ENCODE measurements at places on chromosomes 6 and 20. TPM values are rescaled to one million over a fixed set of nuclear protein-coding genes. Genes with fewer than 3 reads are reported as not detected.

DNA sequence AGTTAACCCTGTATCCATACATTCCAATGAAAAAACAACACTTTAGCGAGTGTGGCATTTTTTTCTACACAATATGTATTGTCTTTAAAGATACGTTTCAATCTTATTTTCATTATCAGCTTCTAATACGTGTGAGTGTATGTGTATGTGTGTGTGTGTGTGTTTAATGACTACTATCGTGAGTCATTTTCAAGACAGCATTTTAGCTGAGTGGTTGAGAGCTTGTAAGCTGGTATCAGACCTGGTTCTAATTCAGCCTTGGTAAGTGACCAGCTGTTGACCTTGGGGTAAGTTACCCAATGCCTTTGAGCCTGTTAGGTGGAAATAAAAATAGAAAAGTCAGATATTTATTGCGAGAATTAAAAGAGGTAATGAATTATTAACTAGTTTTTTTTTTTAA is 320.0 kb upstream of the NT5E start:
- no peak for DNase-seq

GRCh38 chr6:55913228-55914195 is 38.1 kb upstream of the BMP5 start:
- no peak for DNase-seq

DNA sequence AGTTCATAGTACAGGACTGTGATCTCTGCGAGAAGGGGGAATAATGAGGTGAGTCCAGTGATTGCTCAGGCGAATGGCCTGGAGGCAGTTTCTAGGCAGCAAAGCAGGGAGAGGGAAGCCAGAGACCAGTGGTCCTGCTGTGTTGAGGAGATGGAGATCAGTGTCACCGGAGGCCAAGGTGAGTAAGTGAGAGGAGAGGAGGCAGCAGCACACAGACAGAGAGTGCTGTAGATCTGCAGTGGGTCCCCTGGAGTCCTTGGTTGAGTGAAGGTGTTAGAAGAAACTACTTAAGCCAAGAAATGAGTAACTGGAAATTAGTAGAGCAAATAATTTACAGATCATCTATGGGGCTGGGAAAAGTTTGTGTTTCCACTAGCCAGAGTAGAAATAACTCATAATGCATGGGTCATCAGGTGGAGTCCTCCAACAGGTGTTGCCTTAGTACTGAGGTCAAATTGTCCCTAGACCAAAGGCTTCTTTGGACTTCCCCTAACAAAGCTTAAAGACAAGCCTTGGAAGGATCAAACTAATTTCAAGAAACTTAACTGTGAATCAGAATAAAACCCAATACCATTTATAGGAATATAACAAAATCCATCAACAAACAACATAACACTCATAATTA is 13.6 kb downstream of the HEBP2 start:
- no peak for DNase-seq

DNA sequence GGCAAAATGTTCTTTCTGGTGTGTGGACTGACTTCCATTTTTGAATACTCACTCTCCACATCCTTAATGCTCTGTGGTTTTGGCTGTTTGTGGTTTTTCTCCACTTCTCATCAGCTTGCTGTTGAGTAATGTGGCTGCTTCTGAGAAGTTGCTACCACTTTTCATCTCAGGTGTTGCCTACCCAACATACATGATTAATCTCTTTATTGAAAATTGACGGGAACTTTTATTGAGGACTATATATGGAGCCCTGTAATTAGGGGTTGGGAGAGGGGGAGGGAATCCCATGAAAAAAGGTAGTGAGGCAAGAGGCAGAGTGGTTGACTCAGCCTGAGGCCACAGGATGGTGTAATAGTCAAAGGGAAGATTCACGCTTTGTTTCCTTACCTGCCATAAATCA is 17.6 kb downstream of the IL22RA2 start:
- no peak for DNase-seq

DNA sequence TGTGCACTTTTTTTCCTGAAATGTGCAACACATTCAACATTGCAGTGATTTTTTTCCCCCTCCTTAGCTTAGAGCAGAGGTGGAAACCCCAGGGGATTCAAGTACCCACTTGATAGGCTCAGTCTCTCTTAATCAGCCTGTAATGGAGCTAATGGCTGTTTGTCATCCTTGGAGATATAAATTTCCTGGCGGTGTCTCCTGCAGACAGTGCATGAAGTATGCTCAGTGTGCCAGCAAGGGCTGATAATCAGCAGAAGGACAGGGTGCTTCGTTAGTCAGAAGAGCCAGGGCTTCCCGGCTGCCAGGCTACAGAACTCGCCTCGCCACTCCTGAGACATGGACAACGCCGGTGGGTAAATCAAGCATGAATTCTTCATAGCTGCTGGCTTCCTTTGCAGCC is 69.8 kb upstream of the PHACTR2 start:
- no peak for DNase-seq

GRCh38 chr6:5080574-5080973 is 4.6 kb upstream of the PPP1R3G start:
- no peak for DNase-seq

DNA sequence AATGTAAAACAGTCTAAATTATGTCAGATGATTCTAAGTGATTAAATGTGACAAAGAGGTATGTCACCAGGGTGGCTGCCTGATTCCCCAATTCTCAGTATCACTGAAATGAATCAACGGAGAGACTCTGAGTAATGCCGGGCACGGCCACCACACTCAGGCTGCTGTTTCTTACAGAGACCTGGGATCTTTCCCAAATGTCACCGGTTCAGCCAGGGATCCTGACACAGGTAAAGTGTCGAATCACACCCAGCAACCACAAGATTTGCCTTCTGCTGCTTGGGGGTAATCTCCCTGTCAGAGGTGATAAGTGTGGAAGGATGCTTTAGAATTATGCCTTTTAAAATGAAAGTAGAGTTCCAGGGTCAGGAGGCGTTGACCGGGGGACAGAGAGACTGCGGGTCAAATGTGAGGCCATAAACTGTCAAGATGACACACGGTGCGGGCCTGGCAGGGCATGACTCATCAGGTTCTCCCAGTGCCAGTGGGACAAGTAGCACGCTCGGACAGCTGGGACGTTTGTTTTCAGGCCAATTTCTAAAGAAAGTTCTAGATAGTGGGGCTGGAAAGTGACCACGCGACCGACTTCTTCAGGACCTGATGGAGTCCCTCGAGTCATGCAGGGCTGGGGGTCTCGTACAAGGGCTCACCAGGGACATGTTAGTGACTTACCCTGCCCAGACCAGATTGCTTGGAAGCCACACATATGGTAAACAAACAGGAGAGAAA is 48.9 kb downstream of the PRDM1 start:
- no peak for DNase-seq

DNA sequence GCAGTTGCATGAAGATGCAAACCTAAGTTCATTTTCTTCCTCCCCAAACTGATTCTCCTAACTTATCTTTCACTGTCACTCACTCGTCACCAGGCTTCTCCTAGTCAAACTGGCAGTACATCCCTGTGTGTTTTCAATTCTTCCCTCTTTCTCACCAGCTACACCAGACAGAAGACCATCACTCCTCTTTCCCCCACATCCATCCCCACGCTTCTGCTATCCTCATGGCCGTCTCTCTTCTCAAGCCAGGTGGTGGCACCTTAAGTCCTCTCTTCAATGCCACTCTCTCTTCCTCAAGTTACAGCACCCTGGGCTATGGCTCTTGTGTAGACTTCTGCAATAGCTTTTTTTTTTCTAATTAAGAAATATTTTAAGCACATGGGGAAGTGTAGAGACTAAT is 14.4 kb upstream of the TREM2 start:
- no peak for DNase-seq

GRCh38 chr6:137272403-137272802 is 53.2 kb upstream of the IFNGR1 start:
- no peak for DNase-seq

GRCh38 chr6:150496629-150497028 is 103.1 kb upstream of the PLEKHG1 start:
- no peak for DNase-seq

DNA sequence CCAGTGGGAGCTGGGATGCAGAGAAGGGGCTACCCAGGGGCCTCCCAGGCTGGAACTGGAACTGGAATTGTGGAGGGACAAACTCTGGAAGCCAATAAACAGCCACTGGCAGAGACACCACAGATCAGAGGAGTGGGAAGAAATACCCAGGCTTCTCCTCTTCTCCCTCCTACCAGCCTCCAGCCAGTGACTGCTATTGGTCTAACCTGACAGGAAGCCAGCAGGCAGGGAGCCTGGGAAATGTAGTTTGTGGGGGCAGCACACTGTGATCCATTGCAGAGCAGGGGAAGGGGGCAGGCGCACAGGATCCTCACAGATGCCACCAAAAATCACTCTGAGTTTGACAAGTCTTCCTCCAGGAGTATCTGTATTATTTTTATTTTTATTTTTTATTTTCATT is 12.1 kb upstream of the MLN start:
- DNase-seq = no peak

DNA sequence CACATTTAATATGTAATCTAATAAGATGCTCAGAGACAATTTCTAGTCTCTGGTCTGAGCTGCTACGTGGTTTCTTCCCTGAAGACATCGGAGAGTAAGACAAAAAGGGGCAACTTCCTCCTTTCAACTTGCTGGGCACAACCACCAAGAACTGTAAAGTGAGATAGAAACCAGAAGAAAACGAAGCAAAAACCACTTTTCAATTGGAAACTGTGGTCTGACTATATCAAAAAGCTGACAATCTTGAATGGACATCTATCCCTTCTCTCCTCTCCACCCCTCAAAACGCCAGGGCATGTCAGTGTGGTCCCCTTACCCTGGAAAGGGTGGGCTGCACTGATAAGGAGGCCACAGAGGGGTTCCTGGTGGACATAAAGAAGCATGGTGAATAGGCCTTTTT is 269.1 kb downstream of the CD83 start:
- DNase-seq = no peak

GRCh38 chr6:132085731-132086130 is 134.6 kb upstream of the CCN2 start:
- DNase-seq = no peak

- no peak for DNase-seq
These were observed 11.5 kb downstream of the NFKBIL1 start for GRCh38 chr6:31558631-31559500.

- no peak for DNase-seq
These were observed 1.3 kb upstream of the RAMACL start for GRCh38 chr6:166587631-166588413.

- no peak for DNase-seq
These were observed 518.3 kb downstream of the DHX35 start for GRCh38 chr20:39480276-39481043.

DNA sequence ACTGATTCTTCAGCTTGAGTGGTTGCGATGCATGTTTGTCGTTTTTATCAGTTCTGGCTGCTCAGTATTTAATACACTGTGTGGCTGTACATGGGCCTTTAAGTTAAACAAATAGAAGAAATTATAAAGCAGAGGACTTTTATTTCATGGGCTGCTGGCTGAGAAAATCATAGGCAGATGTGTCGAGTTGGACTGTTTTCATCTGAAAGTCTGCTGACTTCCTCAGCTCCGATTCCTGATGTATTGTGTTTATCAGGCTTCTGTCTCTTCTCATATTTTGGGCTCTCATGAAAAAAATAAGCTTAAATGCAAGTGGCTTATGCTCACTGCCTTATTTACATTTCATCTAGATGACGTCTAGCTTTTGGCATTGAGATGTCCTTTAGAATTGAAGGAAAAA is 129.5 kb upstream of the GGTLC1 start:
- DNase-seq = peak; percentile 24

GRCh38 chr6:148888856-148889255 is 142.0 kb downstream of the UST start:
- DNase-seq = peak; percentile 89

GRCh38 chr20:20580139-20580538 is 132.3 kb downstream of the RALGAPA2 start:
- no peak for DNase-seq

The RBBP8NL gene
- polyA plus RNA-seq = 2.8 TPM

The ADGRF5 gene
- 29.7 TPM for polyA plus RNA-seq

The RBPJL gene
- polyA plus RNA-seq = not detected

The C6orf163 gene
- 3.2 TPM for polyA plus RNA-seq

The ZSWIM3 gene
- not detected for polyA plus RNA-seq

The HLA-DOA gene
- polyA plus RNA-seq = 3.8 TPM

The STAU1 gene
- 67.5 TPM for polyA plus RNA-seq

The VNN1 gene
- 0.65 TPM for polyA plus RNA-seq

The BTN1A1 gene
- 0.21 TPM for polyA plus RNA-seq

The DZANK1 gene
- not detected for polyA plus RNA-seq

The TP53TG5 gene
- 1.2 TPM for polyA plus RNA-seq

The TFAP2B gene
- polyA plus RNA-seq = not detected

The FOXF2 gene
- polyA plus RNA-seq = 9.7 TPM

All from muscle of arm (tissue), 14 donors.